AG04449 (cell line): ENCODE measurements at places on chromosomes 16 and 17.
A peak's percentile ranks its signal among the peaks of the same experiment; 100 is the strongest.

- no peak for DNase-seq
Measured at GRCh38 chr17:18382441-18383078, 5.0 kb downstream of the EVPLL start.

DNA sequence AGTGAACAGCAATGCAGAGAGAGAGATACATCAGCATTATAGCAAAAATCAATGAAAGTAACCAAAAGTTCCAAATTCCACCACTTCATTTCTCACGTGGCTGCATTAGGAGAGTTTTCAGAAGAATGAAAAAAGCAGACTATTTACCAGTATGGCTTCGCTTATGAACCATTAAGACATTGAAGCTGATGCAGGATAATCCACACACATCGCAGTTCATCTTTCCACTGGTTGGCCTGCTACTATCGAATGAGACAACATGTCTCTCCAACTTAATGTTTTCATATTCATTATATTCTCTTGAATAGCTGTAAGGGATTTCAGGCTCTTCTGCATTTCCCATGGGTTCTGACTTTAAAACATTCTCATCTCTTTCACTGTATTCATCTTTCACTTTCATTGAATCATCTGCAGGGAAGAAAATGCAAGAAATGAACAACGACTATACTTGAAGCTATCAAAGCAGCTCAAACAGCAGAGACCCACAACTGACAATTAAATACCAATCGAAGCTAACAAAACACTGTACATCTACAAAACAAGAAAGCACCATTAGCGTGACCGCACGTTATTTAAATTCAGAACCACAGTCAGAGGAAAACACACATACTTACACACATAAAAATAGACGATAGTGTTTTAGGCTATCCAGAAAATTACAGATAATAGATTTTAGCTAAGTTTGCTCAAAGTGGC is 54.9 kb downstream of the GRB7 start:
- no peak for DNase-seq

DNA sequence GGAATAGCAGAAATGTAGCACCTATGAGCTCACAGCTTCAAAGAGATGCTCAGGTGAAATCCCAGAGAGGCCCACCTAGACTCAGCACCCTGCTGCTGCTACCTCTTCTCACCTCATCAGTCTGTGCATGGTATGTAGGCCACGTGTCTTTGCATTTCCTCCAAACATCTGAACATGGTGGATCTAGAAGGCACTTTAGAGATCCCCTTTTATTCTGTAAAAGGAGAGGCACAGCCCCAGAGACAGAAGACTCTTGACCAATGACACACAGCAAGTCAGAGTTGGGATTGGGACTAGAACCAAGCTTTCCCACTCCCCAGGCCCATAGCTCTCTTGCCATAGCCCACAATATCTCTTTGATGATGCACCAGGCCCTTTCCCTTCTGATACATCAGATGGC is 19.4 kb upstream of the NKD1 start:
- no peak for DNase-seq

DNA sequence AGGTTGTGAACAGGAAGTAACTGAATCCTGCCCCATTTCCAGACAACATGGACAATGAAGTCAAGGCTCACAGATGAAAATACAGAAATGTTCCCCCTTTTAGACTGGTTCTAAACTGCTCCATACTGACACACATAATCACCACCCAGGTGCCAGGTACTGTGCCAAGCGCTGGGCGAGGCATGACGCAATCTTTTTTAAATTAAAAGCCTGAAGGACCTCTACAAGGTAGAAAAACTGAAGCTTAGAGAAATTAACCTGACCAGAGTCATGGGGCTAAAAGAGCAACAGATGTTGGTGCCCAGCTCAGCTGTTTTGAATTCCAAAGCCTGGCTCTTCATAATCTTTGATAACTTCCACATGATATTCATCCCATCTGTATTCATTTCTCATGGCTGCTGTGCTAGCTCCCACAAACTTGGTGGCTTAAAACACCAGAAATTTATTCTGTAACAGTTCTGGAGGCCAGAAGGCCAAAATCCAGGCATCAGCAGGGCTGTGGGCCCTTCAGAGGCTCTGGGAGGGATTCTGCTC is 4.9 kb upstream of the RAB11FIP4 start:
- DNase-seq: no peak

DNA sequence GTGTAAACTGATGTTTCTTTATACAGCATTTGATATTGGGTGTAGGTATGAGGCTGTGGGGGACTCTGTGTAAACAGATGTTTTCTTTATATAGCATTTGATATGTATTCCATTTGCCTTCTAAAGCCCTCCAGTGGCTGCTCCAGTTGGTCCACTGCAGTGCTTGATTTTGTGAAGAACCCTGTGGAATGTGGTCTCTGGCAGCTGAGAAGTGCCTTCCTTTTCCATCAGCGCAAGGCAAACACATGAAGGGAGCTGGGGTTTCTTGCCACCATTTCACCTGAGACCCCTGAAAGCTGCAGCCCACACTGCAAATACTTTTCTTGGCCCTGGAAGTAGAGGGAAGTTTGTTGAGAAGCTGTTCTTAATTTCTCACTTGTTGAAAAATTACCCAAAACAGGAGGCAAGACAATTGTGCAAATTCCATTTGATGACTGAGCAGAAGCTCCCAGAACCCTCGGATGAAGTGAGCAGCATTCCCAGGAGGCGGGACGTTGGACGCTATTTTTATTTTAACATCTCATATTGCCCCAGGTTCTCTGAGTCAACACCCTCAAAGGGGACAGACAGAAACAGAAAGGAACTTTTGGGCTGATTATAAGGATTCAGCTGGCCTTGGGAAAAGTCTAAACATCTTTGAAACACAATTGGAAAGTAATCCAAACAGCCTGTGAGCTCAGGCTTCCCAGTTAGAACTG is 158.5 kb upstream of the RPH3AL start:
- no peak for DNase-seq

DNA sequence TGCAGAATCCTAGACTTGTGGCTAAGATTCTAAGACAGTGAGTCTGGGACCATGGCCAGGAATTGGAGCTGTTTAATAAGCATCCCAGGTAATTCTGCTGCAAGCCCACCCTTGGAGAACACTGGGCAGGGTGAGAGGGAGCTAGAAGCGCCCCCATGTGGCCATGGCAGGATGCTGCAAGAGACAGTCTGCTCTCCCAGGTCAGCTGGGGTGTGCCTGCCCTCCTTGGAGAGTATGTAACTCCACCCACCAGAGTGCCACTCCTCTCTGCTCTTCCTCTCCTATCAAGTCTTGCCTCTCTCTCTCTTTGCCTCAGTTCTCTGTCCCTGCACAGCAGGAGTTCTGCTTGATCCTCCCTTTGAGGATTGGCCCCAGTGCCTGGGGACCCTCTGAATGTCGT is 14.9 kb downstream of the RCVRN start:
- DNase-seq: no peak

DNA sequence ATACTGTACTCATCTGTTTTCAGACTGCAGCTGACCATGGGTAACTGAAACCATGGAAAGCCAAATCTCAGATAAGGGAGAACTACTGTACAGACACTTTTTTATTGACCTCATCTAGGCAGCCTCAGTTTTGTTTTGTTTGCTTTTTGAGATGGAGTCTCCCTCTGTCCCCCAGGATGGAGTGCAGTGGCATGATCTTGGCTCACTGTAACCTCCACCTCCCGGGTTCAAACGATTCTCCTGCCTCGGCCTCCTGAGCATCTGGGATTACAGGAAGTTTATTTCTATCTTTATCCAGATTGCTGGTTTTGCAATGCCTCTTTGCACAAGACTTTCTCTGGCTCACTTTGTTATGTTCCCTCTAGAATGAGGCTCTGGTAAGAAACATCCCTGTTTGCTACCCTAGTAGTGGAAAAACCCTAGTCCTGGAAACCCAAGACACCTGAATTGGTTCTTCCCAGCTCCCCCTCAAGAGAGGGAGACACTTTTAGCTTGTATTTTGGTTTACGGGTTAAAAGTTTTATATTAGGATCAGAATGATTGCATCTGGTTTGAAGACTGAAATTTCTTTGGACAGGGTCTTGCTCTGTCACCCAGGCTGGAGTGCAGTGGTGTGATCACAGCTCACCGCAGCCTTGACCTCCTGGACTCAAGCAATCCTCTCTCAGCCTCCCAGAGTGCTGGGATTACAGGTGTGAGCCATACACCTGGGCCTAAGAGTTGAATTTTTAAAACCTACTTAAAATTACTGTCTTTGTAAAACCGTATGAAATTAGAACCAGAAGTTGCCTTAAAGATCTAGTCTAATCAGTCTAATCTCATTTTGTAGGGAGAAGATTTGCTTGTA is 38.9 kb downstream of the ZNF207 start:
- no peak for DNase-seq

GRCh38 chr16:67517661-67518423 is 10.8 kb upstream of the RIPOR1 start:
- no peak for DNase-seq

GRCh38 chr16:49855280-49855821 is 561 bp downstream of the ZNF423 start:
- DNase-seq: no peak

DNA sequence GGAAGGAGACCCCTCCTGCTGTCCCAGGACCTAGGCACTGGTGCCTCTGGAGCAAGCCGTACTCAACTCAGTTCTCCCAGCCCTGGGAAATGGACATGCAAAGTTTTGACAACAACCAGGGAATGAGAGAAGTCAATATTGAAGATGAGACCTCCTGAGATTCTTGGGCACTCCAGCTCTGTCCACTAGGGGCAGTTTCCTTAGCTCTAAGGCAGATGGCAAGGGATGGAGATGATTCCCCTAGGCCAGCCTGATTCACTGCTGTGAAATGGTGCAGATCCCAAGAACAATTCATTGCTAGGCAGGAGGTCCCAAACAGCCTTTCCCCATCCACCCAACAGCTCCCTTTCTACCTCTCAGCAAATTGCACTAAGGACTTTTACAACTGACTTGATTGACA is 20.5 kb upstream of the SDR42E2 start:
- no peak for DNase-seq

GRCh38 chr17:28689011-28689410 is 22.7 kb downstream of the PROCA1 start:
- DNase-seq: no peak

- no peak for DNase-seq
Measured at GRCh38 chr16:66933776-66934137, 445 bp downstream of the CIAO2B start.

- DNase-seq: peak; percentile 84
Measured at GRCh38 chr17:34252444-34253138, 2.5 kb upstream of the CCL2 start.

- no peak for DNase-seq
Measured at GRCh38 chr16:68894714-68895113, 51.4 kb downstream of the TANGO6 start.

GRCh38 chr16:17632667-17633066 is 161.9 kb upstream of the XYLT1 start:
- no peak for DNase-seq

DNA sequence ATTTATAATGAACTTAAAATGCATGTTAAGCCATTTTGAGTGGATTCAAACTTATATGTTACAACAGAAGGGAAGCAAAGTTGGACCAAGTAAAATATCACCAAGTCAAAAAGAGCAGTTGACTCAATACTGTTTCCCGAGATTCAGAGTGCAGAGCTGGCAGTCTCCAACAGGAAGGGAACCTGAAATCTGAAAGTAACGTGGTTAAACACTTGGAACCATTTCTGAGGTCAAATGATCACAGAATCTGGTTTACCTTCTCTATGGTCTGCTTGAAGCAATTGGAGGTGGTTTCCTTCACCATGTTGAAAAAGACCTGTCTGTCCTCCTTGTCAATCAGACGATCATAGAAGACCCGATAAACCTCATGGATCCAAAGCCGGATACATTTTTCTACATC is 86.5 kb downstream of the LYRM1 start:
- DNase-seq: no peak

DNA sequence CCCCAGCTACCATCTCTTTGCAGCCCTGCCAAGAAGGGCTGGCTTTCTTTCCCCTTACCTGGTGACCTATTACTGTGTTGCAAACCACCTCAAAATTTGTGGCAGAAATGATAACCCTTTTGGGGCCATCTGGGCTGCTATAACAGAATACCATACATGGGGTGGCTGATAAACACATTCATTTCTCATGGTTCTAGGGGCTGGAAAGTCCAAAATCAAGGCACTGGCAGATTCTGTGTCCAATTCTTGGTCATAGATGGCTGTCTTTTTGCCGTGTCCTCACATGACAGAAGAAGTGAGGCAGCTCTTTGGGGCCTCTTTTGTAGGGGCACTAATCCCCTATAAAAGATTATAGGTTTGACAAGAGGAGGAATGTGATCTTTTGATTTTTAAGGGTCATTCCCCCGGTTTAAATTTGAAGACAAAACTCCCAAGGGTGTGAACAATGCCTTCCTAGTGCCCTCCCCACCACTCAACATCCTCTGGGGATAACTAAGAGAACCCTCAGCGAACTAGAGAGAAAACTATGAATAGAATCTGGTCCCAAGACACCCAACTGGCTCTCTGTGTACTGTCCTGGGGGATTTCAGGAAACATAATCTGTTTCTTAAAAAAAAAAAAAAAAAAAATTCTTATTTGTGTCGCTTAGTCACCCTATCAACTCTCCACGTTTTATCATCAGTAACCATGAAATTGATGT is 1.7 kb upstream of the METTL22 start:
- no peak for DNase-seq

DNA sequence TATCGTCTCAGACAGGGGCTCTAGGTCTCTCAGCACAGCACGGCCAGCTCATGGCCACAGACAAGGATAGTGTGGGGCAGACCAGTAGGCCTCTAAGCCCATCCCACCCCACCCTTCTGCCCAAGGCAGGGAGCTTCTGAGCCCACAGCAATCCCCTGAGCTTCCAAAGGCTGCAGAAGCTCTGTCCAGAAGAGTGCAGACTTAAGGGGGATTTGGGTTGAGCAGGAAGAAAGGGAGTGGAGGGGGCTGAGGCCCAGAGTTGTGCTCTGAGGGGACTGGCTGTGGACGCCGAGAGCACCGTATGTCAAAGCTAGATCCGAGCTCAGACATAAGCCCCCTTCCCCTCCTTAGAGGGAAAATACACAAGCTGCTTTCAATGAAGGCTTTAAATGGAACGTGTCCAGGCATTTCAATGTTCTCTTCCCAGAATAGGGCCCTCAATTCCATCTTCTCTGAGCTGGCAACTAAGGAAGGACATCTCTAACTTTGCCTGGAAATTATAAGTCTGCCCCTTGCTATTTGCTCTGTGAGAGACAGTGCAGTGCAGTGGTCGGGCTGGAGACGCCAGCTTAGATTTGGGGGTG is 116.4 kb upstream of the RPL38 start:
- no peak for DNase-seq

DNA sequence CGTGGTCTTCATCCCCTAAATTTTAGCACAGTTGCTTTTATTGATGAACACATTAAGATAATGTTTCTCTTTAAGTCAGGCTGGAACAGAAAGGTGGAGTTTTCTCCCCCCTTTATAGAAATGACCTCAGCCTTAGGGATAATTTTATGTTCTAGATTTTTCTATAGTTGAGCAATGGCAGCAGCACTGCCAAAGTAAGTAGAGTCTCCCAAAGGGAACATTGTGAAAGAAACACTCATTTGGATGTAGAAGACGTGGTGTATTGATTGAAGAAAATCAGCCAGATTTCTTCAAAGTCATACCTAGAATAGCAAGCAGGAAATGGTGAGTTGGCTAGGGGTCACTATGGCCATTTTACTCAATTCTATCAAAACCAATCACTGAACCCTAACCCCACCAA is 122.5 kb downstream of the DNAH9 start:
- DNase-seq: no peak
